ENCODE measurements at places on chromosomes 3 and 15.

DNA sequence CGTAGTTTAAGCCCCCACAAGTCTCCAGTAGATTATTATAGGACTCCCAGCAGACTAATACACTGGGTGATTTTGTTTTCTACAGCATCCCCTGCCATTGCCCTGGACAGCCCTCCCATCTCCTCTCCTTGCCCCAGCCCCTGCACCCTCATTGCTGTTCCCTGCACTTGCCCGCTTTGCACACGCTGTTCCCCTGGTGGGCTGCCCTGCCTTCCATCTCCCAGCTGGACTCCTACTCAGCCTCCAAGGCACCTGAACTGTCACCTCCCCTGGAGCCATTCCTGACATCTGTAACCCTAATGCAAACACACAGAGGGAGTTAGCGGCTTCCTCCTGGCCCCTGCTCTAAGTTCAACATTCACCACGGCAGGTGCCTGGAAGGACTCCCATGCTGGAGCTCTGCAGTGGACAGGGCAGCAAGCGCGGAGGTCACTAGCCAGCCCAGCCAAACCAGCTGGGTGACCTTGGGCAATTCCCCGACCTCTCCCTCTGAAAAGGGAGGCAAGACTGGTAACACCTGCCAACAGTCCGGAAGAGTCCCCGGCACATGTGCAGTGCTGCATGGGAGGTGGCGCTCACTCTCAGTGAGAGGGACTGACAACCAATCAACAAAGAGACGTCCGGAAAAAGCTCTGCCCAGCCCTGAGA is 38.8 kb upstream of the IQSEC1 start:
- no peak for DNase-seq

- DNase-seq, result no peak
Measured at GRCh38 chr3:52771702-52772101, 962 bp upstream of the NEK4 start.

- no peak for DNase-seq
Measured at GRCh38 chr3:115204475-115204874, 57.4 kb upstream of the ZBTB20 start.

DNA sequence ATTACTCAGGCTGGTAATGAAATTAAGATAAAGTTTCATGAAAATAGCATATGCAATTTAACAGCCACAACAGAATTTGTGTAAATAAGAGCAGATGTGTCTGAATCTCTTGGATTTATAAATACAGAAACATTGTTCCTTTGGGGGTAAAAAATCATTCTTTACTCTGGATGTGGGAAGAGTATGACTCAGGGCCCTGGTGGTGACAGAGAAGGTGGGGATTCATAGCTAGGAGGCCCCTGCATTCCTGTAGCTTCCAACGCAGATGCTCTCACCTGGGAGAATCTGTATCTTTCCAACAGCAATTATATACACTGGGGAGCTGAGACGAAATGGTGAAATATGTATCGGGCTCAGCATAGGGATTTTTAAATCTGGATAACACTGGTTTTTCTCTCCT is 167.6 kb upstream of the CADPS start:
- DNase-seq, result no peak

DNA sequence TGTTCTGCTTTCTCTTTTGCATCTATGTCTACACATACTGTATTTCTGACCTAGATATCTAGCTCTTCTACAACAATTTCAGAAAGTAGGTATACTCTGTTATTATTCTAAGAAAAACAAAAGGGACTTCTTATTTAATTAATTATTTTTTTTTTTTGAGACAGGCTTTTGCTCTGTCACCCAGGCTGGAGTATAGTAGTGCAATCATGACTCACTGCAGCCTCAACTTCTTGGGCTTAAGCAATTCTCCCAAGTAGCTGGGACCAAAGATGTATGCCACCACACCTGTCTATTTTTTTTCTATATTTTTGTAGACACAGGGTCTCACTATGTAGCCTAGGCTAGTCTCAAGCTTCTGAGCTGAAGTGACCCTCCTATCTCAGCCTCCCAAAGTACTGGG is 130.6 kb downstream of the MBNL1 start:
- no peak for DNase-seq

DNA sequence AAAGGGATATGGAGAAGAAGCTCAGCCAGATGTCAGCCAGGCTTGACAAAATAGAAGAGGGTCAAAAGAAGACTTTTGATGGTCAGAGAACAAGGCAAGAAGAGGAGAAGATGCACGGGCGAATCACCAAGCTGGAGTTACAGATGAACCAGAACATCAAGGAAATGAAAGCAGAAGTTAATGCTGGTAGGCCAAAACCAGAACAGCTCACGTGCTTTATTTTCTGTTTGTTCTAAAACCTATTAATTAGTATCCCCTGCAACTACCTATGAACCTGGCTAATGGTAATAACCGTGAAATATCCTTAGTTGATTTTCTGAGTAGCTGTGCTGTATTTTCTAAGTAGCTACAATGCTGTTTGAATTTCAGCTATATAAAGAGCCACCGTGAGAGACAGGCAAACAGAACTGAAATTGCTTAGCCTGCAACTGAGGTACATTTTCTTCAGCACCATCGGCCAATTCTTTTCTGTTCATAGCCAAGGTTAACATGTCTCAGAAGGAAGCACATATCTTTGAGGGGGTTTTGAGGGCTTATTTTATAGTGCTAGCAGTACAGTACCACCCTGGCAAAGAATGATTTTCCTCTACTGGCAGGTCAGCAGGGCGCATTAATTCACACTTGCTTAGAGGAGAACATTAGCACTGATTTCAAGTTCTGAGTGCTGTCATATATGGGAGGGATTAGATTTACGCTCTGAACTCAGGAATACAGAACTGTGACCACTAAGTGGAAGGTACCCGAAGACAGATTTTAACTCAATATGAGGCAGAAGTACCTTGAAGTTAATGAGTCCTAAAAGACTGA is 78.9 kb downstream of the FAM81A start:
- DNase-seq, result no peak

DNA sequence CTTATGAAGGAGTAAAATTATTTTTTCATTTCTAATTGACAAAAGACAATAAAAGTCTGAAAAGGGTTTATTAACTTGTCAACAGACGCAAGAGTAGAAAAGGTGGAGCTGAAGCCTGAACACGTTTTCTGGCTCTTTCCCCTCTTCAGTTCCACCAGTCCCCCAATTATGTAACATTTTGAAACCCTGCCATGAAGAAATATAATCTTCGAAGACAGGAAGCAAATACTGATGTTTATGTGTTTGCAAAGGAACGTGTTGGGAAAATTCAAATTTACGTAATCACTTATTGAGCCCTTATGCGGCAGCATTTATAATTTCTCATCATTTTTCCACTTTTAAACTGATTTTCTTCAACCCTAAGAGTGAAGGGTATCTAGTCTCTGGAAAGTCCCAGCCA is 767 bp downstream of the AP3S2 start:
- no peak for DNase-seq

GRCh38 chr15:99604865-99605264 is 39.1 kb downstream of the MEF2A start:
- no peak for DNase-seq

DNA sequence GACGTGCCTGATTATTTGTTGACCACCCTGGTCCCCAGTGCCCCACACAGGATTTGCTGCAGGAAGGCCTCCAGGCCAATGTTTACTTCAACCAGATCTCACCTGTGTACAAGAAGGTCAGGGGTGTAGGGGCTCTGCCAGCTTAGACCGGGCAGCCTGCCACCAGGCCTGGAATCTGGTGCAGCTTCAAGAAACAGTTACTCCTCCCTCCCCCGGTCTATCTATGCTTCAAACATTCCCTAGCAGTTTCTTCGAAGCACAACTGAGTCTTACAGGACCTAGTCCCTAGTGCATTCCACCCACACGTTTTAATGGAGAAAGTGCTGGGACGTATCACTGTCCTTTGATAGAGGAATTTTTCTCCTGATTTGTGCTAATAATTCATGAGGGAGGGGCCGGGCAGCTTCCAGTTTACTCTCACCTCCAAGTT is 8.0 kb downstream of the SH3BP5 start:
- no peak for DNase-seq

GRCh38 chr3:138066383-138066782 is 49.0 kb downstream of the DZIP1L start:
- DNase-seq, result no peak

Measured in GDM1 (cell line).